Stimulated activated CD8-positive, alpha-beta memory T cell treated with anti-CD3 and anti-CD28 coated beads, Interleukin-4, amount 100 ng/mL, for 48 hours (primary cell): ENCODE measurements at places on chromosomes 4 and X.

DNA sequence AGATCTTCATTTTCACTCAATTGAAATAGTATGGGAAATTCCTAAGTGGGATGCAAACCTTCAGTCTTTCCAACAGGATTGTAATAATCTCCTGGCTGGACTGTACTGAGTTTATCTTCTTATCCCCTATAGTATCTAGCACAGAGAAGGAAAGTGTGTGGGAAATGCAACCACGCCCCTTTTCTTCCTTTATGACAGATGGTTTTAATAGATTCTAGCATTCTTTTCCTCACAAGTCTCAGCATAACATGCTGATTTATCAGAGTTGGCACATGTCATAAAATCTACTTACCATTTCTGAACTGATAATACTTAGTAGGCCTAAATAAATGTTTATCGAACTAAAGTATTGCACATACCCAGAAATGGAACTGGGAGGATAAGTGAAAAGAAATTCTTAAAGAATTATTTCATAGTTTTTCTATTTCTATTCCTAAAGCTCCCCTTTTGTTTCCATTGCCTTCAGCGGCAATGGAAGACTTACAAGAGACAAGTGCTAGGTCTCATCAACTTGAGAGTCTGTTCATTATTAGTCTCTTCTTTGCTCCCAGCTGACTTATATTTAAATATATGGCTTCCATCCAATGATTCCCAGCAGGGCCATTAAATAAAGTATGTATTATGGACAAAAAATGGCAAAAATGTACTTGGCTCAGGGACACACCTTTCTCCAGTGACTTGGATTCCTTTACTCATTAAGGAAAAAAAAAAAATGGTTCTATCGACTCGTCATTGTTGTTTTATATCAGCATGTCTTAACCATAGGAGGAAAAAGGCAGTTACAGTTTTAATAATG, 484.5 kb downstream of the IL1RAPL1 start:
- no peak for DNase-seq

GRCh38 chr4:3683077-3683743, 83.0 kb upstream of the ADRA2C start:
- DNase-seq: no peak

- DNase-seq: no peak
Measured at GRCh38 chr4:15912961-15913630, 25.4 kb downstream of the FGFBP1 start.

DNA sequence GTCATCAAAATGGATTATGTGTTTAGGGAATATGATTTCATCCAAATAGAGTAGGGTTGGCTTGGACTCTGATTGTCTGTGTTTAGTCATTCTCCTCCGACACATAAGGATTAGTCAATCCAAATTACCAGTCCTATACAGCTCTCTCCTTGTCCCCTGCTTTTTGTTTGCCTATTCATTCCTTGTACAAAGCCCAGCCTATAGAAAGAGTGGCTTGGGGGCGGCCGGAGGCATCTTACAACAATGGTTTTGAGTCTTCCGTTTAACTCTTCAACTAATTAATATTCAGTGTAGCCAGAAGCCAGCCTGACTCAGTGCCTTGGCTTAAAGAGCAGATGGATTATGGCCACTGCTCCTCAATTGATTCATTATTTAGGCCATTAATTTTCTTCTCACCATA, 796.6 kb upstream of the POU3F4 start:
- no peak for DNase-seq

DNA sequence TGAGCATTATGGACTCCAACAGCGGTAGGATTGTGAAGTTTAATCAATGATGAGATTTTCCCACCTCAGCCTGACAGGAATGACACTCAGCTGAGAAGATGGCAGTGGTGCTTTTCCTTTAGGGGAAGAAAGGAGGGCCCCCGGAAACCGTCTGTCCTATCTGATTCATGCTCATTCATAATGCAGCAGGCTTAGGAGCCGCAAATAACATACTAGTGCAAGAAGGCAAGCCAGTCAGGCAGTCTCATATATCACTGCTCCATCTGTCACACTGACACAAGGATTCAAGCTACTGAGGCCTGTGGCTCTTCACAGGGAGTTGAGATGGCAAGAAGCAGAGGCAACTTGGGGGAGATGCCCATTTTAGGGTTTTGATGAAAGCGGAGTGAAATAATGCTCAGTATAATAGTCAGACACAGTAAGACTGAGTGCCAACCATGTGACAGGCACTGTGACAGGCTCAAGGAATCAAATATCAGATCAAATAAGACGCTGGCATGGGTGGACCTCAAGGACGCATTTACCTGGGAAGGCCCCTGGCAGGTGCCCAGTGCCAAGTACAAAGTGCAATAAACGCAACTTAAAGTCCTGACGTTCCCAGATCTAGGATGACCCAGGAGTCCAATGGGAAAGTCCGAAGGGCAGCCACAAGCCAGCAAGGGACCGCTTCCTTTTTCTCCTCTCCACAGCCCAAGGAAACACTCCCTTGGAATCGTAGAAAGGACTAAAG, 63.4 kb downstream of the FHDC1 start:
- DNase-seq: no peak

GRCh38 chr4:77856152-77856551, 6.5 kb upstream of the MRPL1 start:
- DNase-seq: no peak

DNA sequence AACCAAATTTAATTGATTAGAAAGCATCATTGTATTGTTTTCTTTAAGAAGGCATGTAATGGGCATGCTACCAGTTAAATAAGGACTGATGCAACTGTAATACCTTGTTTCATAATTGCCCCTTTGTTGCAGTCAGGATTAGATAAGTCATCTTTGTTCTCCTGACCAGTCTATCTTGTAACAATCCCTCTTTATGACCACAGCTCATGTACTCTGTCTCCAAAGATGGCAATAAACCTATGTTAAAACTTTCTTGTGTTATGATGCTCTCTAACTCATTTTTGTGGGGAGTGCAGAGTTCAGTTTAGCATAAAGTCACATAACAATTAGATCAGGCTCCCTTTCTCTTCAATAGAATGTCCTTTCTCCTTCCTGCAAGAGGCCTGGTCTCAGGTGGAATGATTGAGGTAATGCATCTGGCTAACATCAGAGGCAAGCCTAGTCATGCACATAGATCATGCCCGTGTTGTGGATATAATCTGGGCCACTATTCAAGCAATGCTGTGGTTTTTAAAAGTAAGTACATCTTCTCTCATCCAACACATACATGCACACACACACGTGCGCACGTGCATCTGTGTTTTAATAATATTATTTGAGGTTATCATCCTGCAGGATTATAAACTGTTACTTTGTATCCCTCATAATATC, 45.6 kb downstream of the TMEM154 start:
- no peak for DNase-seq

DNA sequence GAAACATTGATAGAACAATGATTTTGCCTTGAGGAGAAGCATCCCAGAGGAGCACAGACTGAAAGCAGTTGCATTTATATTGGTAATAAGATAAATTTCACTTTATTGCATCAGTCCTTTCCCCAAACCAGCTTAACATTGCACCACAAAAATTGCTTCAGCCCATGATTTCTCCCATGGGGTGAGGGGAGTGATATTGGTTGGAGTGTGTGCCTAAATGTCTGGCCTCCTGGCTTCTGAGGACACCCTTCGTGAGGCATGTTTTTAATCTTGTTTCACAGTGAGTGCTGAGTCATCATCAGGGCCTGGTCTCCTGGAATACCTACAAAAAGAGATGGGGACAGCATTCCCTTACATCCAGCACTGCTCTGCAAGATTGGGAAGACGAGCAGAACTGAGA, 487.9 kb downstream of the C4orf33 start:
- DNase-seq: no peak

- DNase-seq: no peak
Measured at GRCh38 chr4:80560337-80560736, 224.8 kb downstream of the CFAP299 start.

- no peak for DNase-seq
Measured at GRCh38 chr4:182730791-182731190, 186.4 kb downstream of the DCTD start.

GRCh38 chr4:182819751-182820150, 97.4 kb downstream of the DCTD start:
- no peak for DNase-seq

DNA sequence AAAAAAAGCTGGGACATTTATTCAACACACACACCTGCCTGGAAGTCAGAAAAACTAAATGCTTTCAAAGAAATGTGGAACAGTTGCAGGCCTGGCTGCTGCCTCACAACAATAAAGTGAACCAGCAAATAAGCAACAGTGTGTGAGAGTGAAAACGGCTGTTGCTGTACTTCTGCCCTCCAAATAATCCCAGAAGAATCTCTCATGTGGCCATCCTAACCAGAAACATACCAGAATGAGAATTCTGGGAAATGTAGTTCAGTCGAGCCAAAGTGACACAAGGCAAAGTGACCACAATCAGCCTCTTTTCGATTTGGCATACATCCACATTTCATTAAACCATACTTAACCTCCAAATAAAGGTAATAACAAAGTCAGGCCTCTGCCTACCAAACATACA, 204.5 kb downstream of the SLC7A11 start:
- no peak for DNase-seq

GRCh38 chr4:154616731-154617130, 4.3 kb upstream of the FGG start:
- DNase-seq: no peak

DNA sequence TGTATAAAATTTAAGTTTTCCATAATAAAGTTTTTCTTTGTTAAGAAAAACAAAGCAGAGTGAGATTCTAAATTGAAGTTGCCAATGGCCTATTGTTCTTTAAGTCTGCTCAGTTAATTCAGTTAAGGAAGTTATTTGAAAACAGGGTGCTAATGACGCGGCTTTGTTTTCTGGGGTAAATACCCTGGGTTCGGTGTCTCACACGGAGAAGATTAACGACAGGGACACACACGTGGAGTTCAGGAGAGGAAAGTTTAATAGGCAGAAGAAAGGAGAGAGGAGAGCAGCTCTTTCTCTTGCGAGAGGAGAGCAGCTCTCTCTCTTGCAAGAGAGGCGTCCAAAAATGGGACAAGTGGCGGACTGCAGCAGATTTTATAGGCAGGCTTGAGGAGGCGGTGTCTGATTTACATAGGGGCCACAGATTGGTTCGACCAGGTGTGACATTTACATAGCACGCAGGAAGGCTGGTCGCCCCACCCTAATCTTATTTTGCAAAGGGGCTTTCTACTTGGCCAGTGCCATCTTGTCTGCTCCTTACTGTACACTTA, 9.6 kb downstream of the CA5B start:
- no peak for DNase-seq

GRCh38 chrX:17597836-17598439, 139.4 kb upstream of the SCML1 start:
- DNase-seq: no peak

DNA sequence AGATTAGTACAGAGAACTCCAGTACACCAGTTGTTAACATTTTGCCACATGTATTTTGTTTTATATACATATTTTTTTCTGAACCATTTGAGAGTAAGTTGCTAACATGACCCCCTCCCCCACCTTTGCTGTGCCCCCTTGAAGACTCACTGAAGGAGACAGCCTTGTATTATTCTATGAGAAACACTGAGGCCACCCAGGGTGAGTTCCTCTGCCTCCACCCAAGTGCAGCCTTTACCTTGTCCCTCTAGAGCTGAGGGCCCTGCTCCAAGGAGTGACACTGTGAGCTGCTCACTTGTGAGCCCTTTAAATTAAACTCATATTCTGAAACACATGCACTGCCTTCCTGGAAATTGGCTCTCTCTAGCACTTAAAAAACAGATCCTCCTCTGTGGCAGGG, 21.1 kb downstream of the KIT start:
- no peak for DNase-seq

GRCh38 chr4:17911608-17912007, 100.8 kb downstream of the NCAPG start:
- DNase-seq: no peak

GRCh38 chr4:55321707-55322264, 24.3 kb upstream of the SRD5A3 start:
- DNase-seq: peak; percentile 84

DNA sequence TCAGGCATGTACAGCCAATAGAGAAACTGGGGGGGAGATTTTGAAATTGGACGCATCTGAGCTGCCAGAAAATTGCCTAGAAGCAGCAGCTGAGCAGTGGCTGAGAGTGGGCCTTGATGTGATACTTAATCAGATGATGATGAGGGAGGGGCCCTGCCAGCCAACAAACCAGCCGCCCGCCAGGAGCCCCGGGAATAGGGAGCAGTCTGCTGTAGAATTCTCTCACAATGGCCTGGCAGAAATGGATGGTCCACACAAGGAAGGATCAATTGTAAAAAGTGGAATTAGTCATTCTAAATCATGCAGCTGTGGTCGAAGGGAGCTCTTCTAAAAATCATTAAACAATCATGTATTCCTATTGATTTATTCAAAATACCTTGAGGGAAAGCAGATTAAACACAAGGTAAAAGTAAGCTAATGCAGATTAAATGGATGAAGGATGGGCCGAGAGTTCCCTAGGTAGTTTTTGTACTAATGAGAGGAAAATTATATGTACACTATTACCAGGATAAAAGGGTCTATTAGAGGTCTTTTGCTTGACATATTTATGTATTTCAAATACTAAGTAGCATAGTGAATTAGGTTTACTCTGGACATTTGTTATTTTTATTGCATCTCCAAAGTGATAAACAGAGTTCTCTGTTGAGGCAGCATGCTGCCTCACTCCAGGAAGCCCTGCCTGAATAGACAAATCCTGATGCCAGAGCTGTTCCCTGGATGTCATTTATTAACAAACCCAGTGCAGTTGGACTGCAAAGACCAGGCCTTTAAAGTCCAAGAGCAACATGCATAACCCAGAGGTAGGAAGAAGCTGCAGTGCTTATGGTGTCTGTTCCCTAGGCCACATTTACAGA, 91.3 kb downstream of the NKX6-1 start:
- DNase-seq: no peak

- peak; percentile 68 for DNase-seq
Measured at GRCh38 chrX:46325312-46325877, 219.8 kb downstream of the ZNF674 start.
